Activated naive CD8-positive, alpha-beta T cell treated with anti-CD3 and anti-CD28 coated beads, Interleukin-2, amount 10 ng/mL, durations not matched to agents 7 days and 5 days (primary cell): ENCODE measurements at places on chromosomes 3 and 15. TPM values are rescaled to one million over a fixed set of nuclear protein-coding genes. Genes with fewer than 3 reads are reported as not detected.

GHSR gene
- total RNA-seq: not detected

MESP1 gene
- 1.8 TPM for total RNA-seq

SLC22A14 gene
- 0.17 TPM for total RNA-seq

UNC13C gene
- not detected for total RNA-seq

DUOX2 gene
- not detected for total RNA-seq

MEGF11 gene
- total RNA-seq: not detected
